ENCODE measurements at places on chromosomes 3 and 15. TPM values are rescaled to one million over a fixed set of nuclear protein-coding genes. Genes with fewer than 3 reads are reported as not detected.
A peak's percentile ranks its signal among the peaks of the same experiment; 100 is the strongest.

Gene CDC25A
- total RNA-seq, result 1.2 TPM

Gene ACTC1
- total RNA-seq, result 194 TPM

Gene BCL2A1
- 5.1 TPM for total RNA-seq

Gene MKRN2OS
- total RNA-seq, result 4.1 TPM

Gene SAMMSON
- total RNA-seq, result 26.2 TPM

Gene TEX55
- total RNA-seq, result not detected

Gene RLBP1
- total RNA-seq, result not detected

Gene DNASE1L3
- total RNA-seq, result 1.9 TPM

Gene SNX1
- total RNA-seq, result 45.0 TPM

DNA sequence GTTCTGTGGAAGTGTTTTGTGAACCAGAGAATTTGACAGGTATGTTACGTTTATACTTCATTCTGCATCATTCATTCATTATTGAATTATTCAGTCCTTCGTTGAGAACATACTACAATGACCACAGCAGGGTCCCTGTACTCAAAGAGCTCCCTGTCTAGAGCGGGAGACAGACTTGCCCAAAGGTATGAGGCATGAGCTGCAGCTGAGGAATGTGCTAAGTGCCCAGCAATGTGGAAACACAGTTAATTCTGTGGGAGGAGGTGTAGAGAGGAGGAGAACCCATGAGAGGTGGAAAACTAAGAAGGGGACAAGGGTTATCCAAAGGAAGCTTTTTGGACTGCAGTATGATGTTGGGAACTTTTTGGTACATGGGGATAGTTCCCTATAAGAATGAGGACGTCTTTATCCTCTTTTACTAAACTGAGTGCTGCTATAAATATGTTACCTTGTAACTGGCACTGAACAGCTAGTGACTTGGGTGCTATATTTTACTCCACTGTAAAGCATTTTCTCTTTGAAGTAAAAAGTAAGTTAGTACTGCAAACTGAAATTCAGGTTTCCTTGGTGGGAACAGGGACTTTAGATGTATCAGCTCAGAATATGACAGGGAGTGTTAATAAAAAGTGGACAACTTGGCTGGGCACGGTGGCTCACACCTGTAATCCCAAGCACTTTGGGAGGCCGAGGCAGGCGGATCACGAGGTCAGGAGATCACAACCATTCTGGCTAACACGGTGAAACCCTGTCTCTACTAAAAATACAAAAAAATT, 5.7 kb downstream of the SMAD3 start:
- no peak for DNase-seq

GRCh38 chr3:109852283-109852682, 514.9 kb upstream of the DPPA4 start:
- DNase-seq, result no peak

DNA sequence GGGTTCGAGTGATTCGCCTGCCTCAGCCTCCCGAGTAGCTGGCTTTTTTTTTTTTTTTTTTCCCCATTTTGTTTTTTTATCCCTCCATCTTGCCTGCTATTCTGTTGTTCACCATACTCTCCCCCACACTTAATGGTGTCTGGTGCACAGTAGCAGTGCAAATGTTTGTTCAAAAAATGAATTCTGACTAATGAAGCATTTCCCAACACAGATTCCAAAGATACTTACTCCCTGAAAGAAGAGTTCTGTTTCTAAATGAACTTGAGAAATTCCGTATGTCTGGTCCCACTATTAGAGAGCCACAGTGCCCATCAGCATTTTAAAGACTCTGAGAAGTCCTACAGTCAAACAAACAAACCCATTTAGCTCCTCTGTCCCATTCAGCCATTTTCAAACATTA, 9.5 kb downstream of the EDEM1 start:
- DNase-seq, result no peak

GRCh38 chr3:134031348-134031915, 1.7 kb upstream of the SLCO2A1 start:
- no peak for DNase-seq

- DNase-seq, result peak; percentile 82
Observed at GRCh38 chr15:35843498-35843897, 297.5 kb upstream of the DPH6 start.

- DNase-seq, result peak; percentile 78
Observed at GRCh38 chr3:16151109-16151508, 23.4 kb upstream of the GALNT15 start.

DNA sequence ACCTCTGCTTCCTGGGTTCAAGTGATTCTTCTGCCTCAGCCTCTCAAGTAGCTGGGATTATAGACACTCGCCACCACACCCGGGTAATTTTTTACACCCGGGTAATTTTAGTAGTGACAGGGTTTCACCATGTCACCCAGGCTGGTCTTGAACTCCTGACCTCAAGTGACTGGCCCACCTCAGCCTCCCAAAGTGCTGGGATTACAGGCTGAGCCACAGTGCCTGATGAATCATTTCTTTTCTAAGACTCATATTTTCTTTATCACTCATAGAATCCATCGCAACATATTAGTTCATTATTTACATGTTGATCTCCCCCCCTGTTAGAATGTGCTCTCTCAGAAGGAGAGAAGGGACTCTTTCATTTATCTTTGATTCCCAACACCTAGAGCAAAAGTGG, 109.5 kb upstream of the PTPRG start:
- no peak for DNase-seq

- DNase-seq, result no peak
Observed at GRCh38 chr3:146544929-146545528, 622 bp upstream of the PLSCR1 start.

GRCh38 chr15:35496585-35496984, 49.4 kb downstream of the DPH6 start:
- no peak for DNase-seq

DNA sequence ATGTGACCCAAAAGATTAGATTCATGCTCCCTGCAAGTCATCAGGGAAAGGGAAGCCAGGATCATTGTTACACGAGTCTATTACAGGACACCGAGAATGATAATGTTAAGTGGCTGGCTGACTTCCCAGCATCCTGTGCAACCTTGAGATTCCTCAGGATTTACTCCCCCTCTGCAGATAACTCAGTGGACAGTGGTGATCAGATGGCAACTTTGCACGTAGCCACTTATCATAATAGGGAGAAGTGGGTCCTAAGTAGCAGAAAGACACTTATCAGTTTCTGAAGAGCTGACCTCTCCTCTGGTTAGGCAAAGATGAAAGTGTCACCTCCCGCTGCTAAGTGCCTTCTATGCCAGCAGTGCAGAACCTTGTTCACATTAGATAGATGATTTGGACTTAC, 6.7 kb upstream of the TMPRSS7 start:
- DNase-seq, result no peak

DNA sequence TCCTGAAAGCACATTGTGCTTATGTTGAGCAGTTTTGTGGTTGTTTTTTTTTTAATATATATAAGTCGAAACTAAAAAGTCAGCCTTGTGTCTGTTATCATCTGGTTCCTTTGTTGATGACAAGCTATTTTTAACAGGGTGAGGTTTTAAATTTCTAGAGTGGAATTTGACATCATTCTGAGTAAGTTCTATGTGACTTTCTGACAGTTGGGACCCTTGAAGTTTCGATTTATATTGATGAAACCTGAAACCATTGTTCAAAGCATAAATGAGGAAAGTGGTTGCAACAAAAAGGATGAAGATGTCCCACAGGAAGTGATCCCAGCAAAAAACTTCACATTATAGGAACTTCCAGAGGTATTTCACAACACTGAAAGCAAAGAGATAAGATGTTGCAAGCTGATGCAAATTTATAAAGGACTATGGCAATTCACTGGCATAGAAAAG, 94.0 kb downstream of the CYP19A1 start:
- no peak for DNase-seq

GRCh38 chr3:27542476-27542875, 58.3 kb upstream of the SLC4A7 start:
- DNase-seq, result no peak

GRCh38 chr3:148601766-148602685, 95.7 kb upstream of the AGTR1 start:
- DNase-seq, result no peak

- peak; percentile 59 for DNase-seq
Observed at GRCh38 chr15:67144609-67145311, 79.4 kb downstream of the SMAD3 start.

GRCh38 chr3:30681649-30682211, 75.3 kb downstream of the TGFBR2 start:
- no peak for DNase-seq

DNA sequence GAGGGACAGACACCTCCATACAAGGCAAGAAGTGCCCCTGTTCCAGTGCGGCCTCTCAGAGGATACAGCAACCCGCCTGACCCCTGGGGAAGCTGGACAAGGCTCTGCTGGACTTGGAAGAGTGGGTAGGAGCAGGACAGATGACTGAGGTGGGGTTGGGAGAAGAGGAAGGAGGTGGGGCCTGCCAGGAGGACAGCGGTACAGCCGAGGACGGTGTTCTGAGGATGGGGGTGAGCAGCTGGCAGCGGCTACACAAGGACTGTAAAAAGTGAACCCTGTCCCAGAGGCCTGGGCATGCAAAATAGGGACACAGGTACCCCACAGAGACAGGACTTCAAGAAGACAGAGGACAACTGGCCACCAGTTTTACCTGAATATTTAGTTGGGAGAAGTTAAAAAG, 23.5 kb upstream of the ELP6 start:
- no peak for DNase-seq

GRCh38 chr3:145133281-145133680, 1027.7 kb downstream of the PLOD2 start:
- DNase-seq, result no peak

GRCh38 chr3:134333522-134334181, 40.6 kb downstream of the AMOTL2 start:
- DNase-seq, result peak; percentile 83

DNA sequence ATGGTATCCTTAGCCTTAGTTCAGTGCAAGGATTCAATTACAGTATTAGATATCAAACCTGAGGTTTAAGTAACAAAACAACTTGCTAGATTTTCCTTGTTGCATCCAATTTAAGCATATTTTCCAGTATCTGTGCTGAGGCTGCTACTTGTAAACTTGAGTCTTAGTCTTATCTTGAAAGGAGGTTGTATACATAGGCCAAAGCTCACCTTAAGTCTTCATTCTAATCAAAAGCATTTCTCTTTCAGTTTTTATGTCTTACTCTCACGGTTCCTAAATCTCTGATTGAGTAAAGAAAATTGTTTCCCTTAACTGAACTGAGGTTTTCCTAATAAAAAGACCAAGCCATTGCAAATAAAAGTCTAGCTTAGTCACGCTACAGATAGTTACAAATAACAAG, 52.6 kb downstream of the U2SURP start:
- DNase-seq, result no peak

GRCh38 chr15:41876689-41877088, 17.2 kb downstream of the SPTBN5 start:
- DNase-seq, result no peak

- DNase-seq, result no peak
Observed at GRCh38 chr3:69422751-69423150, 36.9 kb upstream of the FRMD4B start.

GRCh38 chr3:160618363-160618762, 53.0 kb upstream of the KPNA4 start:
- DNase-seq, result no peak

DNA sequence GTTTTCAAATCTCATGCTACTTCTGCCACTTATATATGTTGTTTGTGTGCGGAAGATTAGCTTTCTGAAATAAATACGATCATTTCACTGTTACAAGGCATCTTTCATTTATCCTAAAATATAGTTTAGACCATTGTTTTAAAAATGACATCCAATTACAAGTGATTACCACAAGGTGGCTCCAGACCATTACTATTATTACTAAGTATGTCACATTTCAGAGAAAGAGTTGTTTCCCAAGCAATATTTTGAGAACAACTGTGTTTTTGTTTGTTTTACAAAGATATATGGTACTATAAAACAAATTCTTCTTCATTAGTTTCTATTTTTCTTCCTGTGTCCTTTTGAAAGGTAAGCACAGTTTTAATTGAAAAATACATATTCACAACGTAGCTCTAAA, 136.0 kb upstream of the RAP2B start:
- DNase-seq, result peak; percentile 43

- no peak for DNase-seq
Observed at GRCh38 chr3:133836497-133837158, 31.0 kb downstream of the SRPRB start.

DNA sequence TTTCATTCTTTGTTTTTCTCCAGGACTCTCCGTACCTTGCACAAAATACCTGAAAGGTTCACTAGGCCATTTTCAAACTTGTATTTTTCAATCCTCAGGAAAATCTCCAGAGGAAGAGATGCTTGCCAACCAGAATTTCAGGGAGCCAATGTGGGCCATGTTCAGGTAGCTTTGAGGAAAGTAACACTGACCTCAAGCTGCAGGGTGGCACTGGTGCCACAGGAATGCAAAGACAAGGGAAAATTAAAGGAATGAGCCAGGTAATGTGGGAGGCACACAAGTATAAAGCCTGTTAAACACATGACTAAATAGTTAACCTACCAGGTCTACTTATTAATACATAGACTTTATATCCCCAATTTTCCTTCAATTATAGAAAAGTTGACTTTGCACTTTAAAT, 51.9 kb upstream of the GAP43 start:
- DNase-seq, result no peak

DNA sequence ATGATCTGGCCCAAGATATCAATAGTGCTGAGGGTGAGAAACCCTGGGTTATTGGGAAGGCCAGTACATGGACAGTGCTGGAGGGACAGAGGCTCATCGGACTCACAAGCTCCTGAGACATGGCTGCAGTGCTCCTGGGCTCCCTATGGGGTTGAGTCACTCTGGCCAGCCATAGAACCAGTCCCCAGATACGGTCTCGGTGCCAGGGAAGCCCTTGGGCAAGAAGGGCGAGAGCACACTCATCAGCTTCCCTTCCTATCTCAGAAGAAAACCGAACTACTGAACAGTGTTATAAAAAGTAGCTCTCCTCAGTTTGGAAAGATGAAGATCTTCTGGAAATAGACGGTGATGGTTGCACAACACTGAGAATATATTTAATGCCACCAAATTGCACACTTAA, 34.4 kb downstream of the POC1A start:
- DNase-seq, result no peak
